ENCODE measurements at places on chromosomes 1 and 21. TPM values are rescaled to one million over a fixed set of nuclear protein-coding genes. Genes with fewer than 3 reads are reported as not detected.

ZMYND12 gene
- not detected for total RNA-seq

DNA sequence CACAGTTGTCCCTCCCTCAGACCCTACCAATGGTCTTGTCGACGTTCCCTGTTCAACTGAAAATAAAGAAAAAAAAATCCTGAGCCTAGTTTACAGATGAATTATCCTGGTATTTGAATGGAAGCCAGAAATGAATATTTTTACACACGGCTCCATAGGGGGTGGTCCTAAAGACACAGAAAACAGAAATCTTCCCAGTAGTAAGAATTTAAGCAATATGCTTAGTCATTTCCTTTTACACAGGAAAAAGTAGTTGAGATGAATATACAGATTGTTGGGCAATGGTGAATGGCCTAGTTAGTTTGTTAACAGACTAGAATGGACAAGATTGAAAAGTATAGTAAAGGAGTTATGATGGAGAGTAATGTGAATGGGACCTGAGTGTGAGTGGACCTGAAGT, 67.4 kb downstream of the RGS18 start:
- no peak overlapping the region for H3K4me3 ChIP-seq
- H3K36me3 ChIP-seq, result no peaks in the 10 kb centered on the region
- H3K27me3 ChIP-seq, result no peaks in the 10 kb centered on the region
- no peaks in the 10 kb centered on the region for H3K4me1 ChIP-seq

CYP4Z1 gene
- not detected for total RNA-seq

GRCh38 chr1:22255341-22256212, 112.7 kb upstream of the WNT4 start:
- peaks cover 39% of the 10 kb centered on the region for H3K27me3 ChIP-seq
- H3K27ac ChIP-seq, result no peak overlapping the region
- peaks cover 14% of the 10 kb centered on the region for H3K4me1 ChIP-seq

LENEP gene
- not detected for total RNA-seq

Measured in IMR-90 (cell line).